H1 (cell line): ENCODE measurements at places on chromosomes 6 and 20.

DNA sequence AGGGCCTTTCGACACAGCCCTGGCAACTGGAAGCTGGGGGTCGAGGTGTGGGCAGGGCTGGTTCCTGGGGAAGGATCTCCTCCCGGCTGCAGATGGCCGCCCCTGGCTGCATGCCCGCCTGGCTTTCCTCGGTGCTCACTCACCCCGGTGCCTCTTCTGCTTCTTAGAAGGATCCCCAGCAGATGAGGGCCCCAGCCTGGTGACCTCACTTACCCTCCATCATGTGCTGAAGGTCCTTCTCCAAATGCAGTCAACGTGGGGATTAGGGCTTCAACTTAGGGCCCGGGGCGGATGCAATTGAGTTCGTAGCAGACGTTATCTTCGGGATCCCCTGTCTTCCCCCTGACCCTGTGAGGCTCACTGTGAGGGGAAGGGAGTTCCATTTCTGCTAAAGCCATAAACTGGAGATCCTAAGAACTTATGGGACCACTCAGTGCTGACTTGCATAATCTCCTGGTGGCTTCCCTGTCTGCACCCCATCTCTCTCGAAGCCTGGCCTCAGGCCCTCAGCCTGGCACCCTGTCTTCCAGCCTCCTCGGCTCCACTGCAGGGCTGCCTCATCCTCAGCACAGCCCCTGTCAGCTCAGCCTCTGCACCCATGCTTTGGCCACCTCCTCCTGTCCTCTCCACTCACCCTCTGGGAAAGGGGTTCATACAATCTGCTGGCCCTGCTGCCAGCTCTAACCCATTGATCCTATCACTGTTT is 92.6 kb downstream of the THBS2 start:
- H3K36me3 ChIP-seq, result no peaks in the 10 kb centered on the region
- no peaks in the 10 kb centered on the region for H3K27me3 ChIP-seq
- peaks cover 2% of the 10 kb centered on the region for H3K4me1 ChIP-seq
- no peak for DNase-seq
- H3K4me3 ChIP-seq, result no peak overlapping the region

DNA sequence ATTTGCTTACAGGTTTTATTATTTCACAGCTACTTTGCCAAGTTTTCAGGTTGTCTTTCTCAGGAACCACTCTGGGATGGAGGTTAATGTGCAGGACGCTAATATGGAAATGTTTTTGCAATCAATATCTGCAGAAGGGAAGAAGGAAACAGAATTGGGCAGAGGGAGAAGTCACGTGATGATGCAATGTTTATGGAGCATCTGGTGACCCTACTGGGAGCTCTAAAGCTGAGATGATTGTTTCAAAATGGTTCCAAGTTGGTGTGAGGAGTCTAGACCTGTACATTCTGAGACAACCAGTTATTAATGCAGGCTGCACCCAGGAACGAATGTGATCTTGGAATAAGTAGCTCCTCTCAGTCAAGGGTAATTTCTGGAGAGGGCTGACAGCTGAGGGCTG is 905.4 kb upstream of the FLRT3 start:
- H3K36me3 ChIP-seq, result no peaks in the 10 kb centered on the region
- no peak for DNase-seq
- no peak overlapping the region for H3K4me3 ChIP-seq

GRCh38 chr6:29524444-29525310 is 34.9 kb downstream of the UBD start:
- no peak overlapping the region for H3K4me3 ChIP-seq
- no peaks in the 10 kb centered on the region for H3K36me3 ChIP-seq
- peak; percentile 33 for DNase-seq
- H3K27ac ChIP-seq, result no peak overlapping the region
- H3K27me3 ChIP-seq, result no peaks in the 10 kb centered on the region
- H3K4me1 ChIP-seq, result no peaks in the 10 kb centered on the region; the same call in 1 of the 2 replicates

GRCh38 chr6:107059606-107060005 is 31.6 kb downstream of the MTRES1 start:
- H3K36me3 ChIP-seq, result no peaks in the 10 kb centered on the region
- no peaks in the 10 kb centered on the region for H3K27me3 ChIP-seq
- no peak for DNase-seq
- no peak overlapping the region for H3K4me3 ChIP-seq

DNA sequence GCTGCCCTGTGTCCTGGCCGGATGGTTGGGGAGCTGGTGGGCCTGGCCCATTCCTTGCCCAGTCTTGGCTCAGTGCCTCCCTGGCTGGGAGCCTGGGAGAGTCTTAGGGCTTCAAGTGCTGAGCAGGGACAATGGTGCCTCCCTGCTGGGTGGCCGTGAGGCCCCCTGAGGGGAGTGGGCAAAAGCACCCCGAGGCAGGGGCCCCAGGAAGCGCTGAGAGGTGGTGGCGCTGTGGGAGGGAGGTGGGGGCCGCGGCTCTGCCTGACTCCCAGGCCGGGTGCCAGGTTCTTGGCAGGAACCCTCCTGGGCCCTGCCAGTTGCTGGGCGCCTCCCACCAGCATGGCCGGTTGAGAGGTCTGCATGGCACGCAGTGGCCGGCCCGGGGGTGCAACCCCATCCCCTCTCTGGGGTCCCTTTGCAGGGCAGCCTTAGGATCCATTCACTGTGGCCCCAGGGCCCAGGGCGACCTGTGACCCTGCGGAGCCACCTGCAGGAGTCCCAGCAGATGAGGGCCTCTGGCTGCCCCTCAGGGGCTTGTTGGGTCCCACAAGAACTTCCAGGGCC is 9.2 kb upstream of the RPS21 start:
- peaks cover 29% of the 10 kb centered on the region for H3K4me1 ChIP-seq
- peaks cover 5% of the 10 kb centered on the region; the same call in 1 of the 2 replicates for H3K36me3 ChIP-seq
- peak overlapping the region; percentile 31; the same call in 1 of the 2 replicates for H3K27ac ChIP-seq
- no peak overlapping the region for H3K4me3 ChIP-seq
- H3K27me3 ChIP-seq, result no peaks in the 10 kb centered on the region

DNA sequence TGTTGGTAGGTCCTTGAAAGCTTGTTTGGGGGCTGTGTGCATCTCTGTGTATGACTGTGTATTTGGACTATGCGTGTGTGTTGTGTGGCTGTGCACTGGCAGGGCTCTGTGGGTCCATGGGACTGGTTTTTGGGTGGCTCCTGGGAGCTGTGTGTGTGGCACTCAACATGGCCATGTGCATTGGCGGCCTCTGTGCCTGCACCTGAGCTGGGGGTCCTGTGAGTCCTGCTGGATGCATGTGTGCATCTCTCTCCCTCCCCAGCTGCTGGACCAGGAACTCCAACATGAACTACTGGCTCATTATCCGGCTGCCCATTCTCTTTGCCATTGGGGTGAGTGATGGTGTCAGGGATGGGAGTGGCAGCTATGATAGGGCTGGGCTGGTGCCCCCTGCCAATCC is 30.1 kb downstream of the GLP1R start:
- H3K27ac ChIP-seq, result no peak overlapping the region
- H3K27me3 ChIP-seq, result no peaks in the 10 kb centered on the region
- no peak for DNase-seq
- no peaks in the 10 kb centered on the region for H3K4me1 ChIP-seq
- no peaks in the 10 kb centered on the region for H3K36me3 ChIP-seq

DNA sequence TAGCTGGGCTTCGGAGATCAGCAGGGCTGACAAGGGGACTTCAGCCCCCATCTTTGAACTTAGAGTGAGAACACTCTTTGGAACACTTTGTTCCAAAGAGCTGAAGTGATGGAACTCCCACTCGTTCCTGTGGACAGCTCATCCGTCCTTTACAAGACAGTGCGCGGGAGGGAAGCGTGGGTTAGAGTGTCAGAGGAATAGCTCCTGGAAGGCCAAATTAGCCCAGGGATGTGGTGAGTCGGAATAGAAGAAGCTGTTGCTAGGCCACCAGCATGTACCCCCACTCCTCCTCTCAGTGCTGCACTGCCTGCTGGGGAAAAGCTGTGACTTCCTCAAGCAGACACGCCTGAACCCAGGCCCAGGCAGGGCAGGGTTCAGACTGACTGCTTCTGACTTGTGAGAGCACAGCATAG is 1.7 kb downstream of the SDCBP2 start:
- peaks cover 3% of the 10 kb centered on the region; the same call in 1 of the 2 replicates for H3K36me3 ChIP-seq
- peaks cover 5% of the 10 kb centered on the region for H3K4me1 ChIP-seq
- H3K4me3 ChIP-seq, result no peak overlapping the region
- DNase-seq, result peak; percentile 27
- no peaks in the 10 kb centered on the region for H3K27me3 ChIP-seq

GRCh38 chr6:136809091-136809860 is 13.1 kb upstream of the PEX7 start:
- H3K36me3 ChIP-seq, result no peaks in the 10 kb centered on the region
- H3K27ac ChIP-seq, result no peak overlapping the region

GRCh38 chr6:153087436-153087835 is 43.6 kb downstream of the RGS17 start:
- no peak overlapping the region for H3K27ac ChIP-seq
- H3K4me1 ChIP-seq, result no peaks in the 10 kb centered on the region
- H3K36me3 ChIP-seq, result no peaks in the 10 kb centered on the region

GRCh38 chr6:146305951-146306350 is 237.7 kb upstream of the RAB32 start:
- no peaks in the 10 kb centered on the region for H3K27me3 ChIP-seq
- H3K4me3 ChIP-seq, result no peak overlapping the region
- no peaks in the 10 kb centered on the region for H3K36me3 ChIP-seq
- H3K4me1 ChIP-seq, result no peaks in the 10 kb centered on the region
- no peak overlapping the region for H3K27ac ChIP-seq

DNA sequence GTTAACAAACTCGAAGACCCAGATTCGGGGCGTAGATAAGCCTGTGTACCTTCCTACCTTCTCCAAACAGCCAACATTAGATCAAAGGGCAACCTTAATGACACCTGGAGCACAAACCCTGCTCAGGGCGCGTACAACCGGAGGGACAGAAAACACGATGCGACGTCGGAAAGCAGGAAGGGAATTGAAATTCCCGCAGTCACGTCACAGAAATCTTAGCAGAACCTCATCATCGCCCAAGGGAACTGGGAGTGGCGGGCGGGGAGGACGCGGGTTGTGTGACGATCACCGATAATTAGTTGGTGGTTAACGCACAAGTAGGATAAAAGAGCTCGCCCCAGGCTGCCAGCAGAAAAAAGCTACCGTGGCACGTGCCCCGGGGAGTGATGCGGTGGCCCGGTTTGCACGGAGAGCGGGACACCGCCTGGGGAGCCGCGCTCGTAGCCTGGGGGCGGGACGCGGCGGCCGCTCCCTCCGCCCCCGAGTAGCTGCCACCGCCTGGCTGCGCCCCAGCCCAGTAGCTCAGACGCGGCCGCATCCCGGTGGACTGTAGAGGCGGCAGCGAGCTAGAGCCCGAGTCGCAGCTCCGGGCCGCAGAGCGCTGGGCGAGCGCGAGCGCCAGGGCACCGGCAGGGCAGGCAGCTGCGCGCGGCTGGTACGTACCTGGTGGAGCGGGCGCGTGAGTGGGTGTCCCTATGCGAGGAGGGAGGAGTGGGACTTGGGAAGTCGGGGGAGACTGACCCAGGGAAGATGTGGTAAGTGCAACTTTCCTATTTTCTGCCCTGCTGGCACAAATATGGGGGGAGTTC is at the start of gene PKIB:
PKIB (plus strand) TSS at position 525 of the 809 bp plus-strand sequence. CDS start 107,390 bp downstream, outside the sequence.
- H3K4me1 ChIP-seq, result peaks cover 3% of the 10 kb centered on the region
- H3K27me3 ChIP-seq, result no peaks in the 10 kb centered on the region
- peak within 1 kb of the TSS; percentile 71 for H3K4me3 ChIP-seq
- H3K27ac ChIP-seq, result no peak within 1 kb of the TSS
- no peaks in the 10 kb centered on the region for H3K36me3 ChIP-seq

- H3K4me1 ChIP-seq, result no peaks in the 10 kb centered on the region
- no peaks in the 10 kb centered on the region for H3K36me3 ChIP-seq
- DNase-seq, result no peak
- H3K4me3 ChIP-seq, result no peak overlapping the region
- H3K27me3 ChIP-seq, result no peaks in the 10 kb centered on the region
Measured at GRCh38 chr20:24042646-24043045, 54.1 kb upstream of the GGTLC1 start.

GRCh38 chr6:144298194-144298593 is 13.1 kb downstream of the UTRN start:
- peaks cover 6% of the 10 kb centered on the region; the same call in 1 of the 2 replicates for H3K4me1 ChIP-seq
- H3K4me3 ChIP-seq, result no peak overlapping the region
- H3K27me3 ChIP-seq, result no peaks in the 10 kb centered on the region
- no peak for DNase-seq

DNA sequence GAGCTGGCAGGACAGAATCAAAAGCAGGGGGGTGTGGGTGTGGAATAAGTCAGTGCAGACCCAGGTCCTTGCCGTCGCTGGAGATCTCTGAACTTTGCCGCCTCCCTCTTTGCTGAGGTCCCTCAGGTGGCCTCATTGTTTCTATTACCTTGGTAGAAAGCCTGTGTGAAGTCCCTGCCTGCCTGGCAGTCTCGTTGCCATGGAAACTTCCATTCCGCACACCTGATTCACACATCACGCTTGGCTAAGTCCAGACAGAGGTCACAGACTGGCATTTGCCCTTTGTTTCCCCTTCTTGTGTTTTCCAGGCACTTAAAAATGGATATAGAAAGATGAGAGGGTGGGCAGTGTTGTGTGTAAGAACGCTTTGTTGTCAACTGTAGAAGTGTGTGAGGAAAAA is 260.6 kb downstream of the PRL start:
- H3K27ac ChIP-seq, result no peak overlapping the region
- H3K36me3 ChIP-seq, result no peaks in the 10 kb centered on the region
- H3K27me3 ChIP-seq, result no peaks in the 10 kb centered on the region
- peak; percentile 58 for DNase-seq
- no peak overlapping the region for H3K4me3 ChIP-seq

- H3K27me3 ChIP-seq, result no peaks in the 10 kb centered on the region
- no peak overlapping the region for H3K4me3 ChIP-seq
- DNase-seq, result no peak
- no peaks in the 10 kb centered on the region for H3K4me1 ChIP-seq
- H3K27ac ChIP-seq, result no peak overlapping the region
Measured at GRCh38 chr6:10678456-10678855, 16.0 kb downstream of the C6orf52 start.
